Fibroblast of mammary gland (primary cell): ENCODE measurements at places on chromosomes 12 and 14.

DNA sequence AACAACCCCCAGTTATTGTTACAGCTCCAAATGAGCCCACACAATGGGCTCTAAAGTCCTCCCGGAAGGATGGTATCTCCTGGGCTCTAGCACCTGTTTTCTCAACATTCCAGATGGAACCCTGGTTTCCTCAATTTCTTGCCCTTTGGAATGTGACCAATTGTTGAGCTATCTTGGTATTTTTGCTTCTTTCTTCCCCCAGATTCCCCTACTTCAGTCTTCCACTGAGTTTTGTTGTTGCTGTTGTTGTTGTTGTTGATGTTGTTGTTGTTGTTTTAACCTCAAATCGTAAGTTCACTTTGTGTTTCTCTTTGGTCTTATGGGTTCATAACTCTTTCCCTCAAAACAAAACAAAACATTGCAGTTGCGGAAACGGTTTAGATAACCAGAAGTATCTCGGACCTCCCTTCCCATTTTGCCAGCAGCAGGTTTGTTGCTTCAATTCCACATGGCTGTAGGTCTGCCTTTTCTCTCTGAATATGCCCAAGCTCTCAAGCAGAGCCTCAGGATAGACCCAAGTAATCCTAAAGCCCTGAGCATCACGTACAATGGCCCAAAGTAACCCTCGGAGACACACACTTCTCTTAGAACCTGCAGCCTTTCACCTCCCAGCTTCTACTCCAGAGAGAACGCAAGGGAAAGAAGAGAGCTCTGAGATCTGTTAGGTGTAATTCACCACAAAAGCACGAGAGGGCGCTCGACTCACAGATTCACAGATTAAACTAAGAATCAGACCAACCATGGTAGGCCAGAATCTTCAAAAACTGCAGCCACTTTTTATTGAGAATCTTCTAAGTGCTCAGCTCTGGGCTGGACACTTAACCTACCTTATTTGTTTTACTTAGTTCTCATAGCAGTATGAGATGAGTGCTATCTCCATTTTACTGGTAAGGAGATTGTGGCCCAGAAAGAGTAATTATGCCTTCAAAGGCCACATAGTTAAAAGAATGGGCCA, 1.0 kb upstream of the DDX23 start:
- peak; percentile 90 for DNase-seq

DNA sequence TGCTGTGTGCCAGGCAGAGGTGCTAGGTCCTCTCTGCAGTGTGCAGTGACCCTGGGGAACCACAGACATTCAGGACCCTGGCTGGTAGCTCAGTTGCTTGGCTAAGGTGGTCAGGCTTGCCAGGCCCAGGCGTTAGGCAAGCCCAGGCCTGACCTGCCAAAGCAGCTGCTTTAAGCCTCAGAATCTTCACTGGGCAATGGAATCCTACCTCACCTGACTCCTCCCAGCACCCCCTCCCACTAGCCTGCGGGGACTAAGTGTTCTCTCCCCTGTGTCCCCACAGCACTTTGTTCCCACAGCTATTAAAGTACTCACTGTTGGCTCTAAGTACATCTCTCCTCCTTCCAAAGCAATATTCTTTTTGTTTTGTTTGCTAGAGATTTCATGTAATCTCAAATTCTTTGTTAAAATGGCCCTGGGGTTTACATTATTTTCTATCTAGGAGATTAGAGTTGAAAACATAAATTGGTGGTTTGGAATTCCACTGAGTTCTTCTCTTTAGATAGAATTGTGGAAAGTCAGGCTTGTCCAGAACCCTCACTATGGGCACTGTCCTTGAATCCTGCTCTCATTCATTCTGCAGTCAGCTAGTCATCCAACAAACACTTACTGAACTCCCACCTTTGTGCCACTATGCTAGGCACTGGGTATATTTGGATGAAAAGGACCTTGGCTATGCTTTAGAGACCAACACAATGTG, 44.4 kb downstream of the DGLUCY start:
- no peak for DNase-seq

- DNase-seq = peak; percentile 39
Measured at GRCh38 chr12:64946132-64946829, 121.8 kb downstream of the TBC1D30 start.

- peak; percentile 62 for DNase-seq
Measured at GRCh38 chr14:93939304-93940229, 12.4 kb downstream of the FAM181A start.

- DNase-seq = no peak
Measured at GRCh38 chr12:118330421-118331018, 42.2 kb downstream of the TAOK3 start.

- DNase-seq = no peak
Measured at GRCh38 chr12:117567644-117568216, 206.3 kb upstream of the NOS1 start.

DNA sequence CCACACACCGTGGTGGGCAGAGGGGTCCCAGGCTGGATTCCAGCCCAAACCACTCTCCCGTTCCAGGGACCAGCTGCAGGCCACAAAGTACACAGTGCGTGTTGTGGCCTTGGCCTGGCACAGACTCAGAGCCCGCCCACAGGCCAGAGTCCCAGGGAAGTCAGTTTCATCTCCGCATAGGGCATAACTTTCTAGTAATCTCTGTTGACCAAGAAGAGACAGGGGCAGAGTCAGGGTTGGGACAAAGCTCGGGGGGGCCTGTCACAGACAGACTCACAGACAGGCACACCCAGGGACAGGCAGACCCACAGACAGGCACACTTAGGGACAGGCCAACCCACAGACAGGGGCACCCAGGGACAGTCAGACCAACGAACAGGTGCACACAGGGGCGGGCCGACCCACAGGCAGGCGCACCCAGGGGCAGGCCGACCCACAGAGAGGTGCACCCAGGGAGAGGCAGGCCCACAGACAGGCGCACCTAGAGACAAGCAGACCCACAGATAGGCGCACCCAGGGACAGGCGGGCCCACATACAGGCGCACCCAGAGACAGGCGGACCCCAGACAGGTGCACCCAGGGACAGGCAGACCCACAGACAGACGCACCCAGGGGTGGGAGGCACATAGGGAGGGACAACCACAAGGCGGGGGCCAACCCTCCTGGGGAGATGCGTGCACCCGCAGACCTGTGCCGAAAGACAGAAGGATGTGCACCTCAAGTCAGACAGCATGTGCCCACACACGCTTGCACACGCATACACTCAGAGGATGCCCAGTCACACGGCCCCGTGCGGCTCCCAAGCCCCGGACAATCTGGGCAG, 323.3 kb upstream of the RTL1 start:
- no peak for DNase-seq

DNA sequence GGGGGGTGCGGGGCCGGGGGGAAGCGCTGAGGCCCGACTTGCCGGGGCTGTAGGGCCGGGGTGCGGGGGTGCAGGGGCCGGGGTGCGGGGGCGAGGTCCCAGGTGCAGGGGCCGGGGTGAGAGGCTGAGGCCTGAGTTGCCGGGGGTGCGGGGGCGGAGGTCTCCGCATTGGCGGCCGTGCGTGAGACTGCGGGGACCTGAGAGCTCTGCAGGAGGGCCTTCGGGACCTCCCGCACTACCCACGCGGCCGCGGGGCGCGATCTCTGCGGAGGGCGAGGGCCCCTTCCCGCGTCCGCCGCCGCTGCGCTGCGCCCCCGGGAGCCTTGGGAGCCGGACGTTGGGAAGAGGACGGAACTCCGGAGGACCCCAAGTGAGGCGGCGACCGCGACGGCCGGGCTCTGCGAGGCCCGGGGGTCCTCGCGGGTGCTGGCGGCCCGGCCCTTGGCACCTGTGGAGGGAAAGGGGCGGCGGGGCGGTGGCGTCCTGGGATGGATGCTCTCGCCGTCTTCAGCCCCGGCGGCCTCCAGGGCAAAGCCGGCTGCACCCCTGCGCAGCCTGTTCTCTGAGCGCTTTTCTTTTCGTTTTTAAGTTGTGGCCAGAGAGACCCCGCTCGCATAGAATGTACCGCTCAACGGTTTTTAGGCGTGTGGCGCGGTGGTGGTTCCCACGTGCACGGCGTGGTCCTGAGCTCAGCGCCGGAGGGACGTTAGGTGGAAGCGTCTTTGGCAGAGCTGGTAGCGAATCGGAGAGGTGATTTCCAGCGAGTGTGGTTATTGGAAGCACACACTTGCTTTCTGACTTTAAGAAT, 1.3 kb downstream of the PIWIL1 start:
- DNase-seq = no peak

- no peak for DNase-seq
Measured at GRCh38 chr12:59890896-59891579, 295.2 kb downstream of the SLC16A7 start.

DNA sequence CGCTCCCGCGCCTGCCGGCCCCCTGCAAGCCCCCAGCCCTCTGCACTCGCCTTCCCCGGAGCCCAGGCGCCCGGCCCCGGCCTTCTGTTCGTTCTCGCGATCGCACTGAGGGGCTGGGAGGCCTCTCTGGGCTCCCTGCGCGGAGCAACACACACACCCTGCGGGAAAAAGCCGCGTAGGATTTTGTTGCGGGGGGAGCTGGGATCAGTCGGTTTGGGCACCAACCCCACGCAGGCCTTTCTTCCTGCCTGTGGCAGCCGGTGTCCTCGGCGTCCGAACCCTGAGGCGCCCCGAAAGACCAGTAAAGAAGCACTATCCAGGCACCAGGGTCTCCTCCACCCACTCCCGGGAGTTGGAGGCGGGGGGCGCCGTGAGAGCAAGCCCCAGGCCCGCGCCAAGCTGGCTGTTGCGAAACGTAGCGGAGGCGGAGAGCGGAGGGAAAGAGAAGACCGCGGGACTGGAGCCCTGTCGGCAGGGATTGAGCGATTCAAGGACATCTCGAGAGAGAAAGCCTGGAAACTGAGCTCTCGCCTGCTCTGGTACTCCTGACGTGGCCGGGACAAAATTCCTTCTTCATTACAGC, 1.9 kb upstream of the HOXC5 start:
- DNase-seq = peak; percentile 94

GRCh38 chr12:41189395-41190251, 1.5 kb downstream of the PDZRN4 start:
- peak; percentile 13 for DNase-seq

DNA sequence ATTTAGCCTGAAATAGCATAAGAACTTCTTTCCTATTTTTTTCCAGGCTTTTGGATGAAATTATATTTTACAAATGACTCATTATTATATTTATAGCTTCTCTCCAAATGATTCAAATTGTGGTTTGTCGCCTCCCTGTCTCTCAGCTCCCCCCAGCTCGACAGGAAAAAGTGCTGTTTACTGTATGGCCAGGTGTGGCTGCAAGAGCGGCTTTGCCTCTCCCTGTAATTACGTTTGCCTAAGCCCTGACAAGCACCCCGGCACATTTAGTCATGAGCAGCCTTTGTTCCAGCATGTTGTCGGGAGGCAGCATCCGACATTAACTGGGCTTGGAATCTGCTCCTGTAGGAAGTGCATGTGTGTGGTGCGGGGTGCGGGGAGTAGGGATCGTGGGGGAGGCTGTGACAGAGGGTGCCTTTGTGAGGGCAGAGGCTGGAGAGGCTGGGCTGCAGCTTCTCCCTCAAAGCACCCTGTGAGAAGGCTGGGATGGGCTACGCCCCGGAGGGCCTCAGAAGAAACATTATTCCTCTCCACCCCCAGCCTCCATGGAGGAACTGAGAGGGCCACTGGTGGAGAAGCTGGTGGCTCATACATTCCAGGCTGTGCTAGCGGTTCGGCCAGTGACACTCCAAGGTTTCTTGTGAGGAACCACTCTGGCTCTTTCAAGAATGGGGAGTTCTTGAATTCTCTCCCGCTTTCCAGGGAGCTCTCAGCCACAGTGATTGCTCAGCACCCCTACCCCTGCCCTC, 42.1 kb upstream of the CTDSP2 start:
- peak; percentile 81 for DNase-seq

DNA sequence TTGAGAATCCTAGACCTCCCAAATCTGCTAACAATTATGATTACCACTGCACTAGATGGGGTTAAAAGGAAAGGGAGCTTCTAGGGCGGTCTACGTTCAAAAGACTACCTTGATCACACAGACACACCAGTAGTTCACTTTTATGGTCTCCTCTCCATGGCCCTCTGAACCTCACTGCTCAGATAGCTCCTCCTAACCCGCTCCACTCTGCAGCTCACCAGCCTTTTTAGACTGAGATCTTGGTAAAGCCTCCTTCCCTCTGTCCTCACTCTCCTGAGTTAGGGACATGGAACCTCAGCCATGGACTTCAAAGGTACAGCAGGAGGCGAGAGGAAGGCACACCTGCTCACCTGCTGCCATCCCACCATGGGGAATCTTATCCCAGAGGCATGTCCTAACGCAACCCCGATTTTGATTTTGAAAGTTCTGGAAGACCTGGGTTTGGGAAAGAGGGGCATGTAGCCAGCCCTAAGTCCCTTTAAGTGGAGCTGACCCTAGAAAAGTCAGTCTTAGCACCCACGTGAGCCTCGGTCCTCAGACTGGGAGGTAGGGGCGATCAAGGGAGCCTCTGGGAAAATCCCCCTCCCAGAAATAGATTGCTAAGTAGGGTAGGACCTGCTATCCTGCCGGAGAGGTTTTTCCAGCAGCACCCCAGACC, 1.3 kb downstream of the ZNF219 start:
- no peak for DNase-seq

DNA sequence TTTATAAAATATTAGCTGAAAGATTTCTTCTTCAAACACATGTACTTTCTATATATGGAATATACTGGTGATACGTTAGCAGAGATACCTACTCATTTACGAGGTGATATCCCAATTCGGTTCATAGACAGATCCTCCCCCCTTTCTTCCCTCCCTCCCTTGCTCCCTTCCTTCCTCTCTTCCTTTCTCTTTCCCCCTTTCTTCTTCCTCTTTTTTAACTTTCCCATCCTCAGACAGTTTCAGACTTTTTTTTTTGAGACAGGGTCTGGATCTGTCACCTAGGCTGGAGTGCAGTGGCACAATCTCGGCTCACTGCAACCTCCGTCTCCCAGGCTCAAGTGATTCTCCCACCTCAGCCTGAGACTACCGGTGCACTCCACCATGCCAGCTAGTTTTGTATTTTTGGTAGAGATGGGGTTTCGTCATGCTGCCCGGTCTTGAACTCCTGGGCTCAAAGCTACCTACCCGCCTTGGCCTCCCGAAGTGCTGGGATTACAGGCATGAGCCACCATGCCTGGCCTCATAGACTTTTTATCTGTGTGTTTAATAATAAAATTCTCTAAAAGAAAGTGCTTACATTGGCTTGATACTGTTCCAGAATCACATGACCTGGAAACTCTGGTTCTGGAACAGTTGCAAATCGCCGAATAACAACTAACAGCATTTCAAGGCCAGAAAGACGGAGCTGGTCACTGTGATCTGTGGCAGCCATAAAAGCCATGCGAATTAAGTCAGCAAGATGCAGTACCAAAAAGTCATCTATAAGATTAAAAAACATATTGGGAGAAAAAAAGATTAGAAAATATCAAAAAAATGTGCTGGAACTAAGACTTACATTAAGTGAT, 99.2 kb downstream of the HEATR5A start:
- DNase-seq = no peak

- no peak for DNase-seq
Measured at GRCh38 chr12:74539765-74540526, 2.3 kb downstream of the ATXN7L3B start.
